ENCODE measurements at places on chromosomes 5 and 9. TPM values are rescaled to one million over a fixed set of nuclear protein-coding genes. Genes with fewer than 3 reads are reported as not detected.

DNA sequence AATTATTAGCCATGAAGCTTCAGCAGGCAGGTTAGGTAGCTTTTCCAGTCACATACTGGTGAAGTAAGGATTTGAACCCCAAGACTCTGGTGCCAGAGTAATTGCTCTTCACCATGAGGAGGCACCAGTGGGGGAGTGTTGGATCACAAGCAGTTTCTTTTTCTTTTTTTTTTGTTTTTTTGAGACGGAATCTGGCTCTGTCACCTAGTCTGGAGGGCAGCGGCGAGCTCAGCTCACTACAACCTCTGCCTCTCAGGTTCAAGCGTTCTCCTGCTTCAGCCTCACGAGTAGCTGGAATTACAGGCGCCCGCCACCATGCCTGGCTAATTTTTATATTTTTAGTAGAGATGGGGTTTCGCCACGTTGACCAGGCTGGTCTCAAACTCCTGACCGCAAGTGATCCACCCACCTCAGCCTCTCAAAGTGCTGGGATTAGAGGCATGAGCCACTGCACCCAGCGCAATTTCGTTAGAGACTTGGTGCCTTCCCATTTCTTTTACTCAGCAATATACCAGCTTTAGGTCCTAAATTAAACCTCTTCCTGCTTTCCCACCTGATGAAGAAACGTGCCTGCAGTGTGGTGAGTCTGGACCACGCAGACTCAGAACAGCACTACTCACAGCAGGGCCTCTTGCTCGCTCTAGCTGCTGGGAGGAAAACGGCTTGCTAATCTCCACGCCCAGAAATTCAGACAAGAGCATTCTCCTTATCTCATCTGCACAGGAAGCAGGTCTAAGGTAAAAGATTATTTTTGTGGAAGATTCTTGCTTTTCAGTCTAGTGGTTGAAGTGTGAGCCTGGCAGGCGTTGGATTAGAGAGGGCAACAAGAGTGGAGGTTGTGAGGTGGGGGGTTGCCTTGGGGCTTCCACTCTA, at the start of gene S100Z:
S100Z (plus strand) TSS at position 596 of the 873 bp plus-strand sequence. CDS start 25,346 bp downstream, outside the sequence.
- no peak for DNase-seq

- no peak for DNase-seq
Observed at GRCh38 chr9:70962761-70963440, 158.5 kb downstream of the TRPM3 start.

- no peak for DNase-seq
Observed at GRCh38 chr9:18969128-18969527, 63.9 kb downstream of the SAXO1 start.

FGF10 gene
- total RNA-seq = 2.1 TPM

SLC4A9 gene
- total RNA-seq = 0.33 TPM

ZNF354B gene
- total RNA-seq = 2.7 TPM

THBS4 gene
- total RNA-seq = 3.4 TPM
